Large intestine (tissue), 12 donors: ENCODE measurements at places on chromosomes 2 and 18. TPM values are rescaled to one million over a fixed set of nuclear protein-coding genes. Genes with fewer than 3 reads are reported as not detected.

CYP20A1 gene
- polyA plus RNA-seq, result 16.8 TPM

RBM43 gene
- polyA plus RNA-seq, result 5.0 TPM

GALR1 gene
- 0.51 TPM for polyA plus RNA-seq

RBM44 gene
- 0.49 TPM for polyA plus RNA-seq

NDUFAF7 gene
- 16.9 TPM for polyA plus RNA-seq

TMEM247 gene
- not detected for polyA plus RNA-seq

TEX44 gene
- polyA plus RNA-seq, result not detected

TGFA gene
- polyA plus RNA-seq, result 8.4 TPM

DNA sequence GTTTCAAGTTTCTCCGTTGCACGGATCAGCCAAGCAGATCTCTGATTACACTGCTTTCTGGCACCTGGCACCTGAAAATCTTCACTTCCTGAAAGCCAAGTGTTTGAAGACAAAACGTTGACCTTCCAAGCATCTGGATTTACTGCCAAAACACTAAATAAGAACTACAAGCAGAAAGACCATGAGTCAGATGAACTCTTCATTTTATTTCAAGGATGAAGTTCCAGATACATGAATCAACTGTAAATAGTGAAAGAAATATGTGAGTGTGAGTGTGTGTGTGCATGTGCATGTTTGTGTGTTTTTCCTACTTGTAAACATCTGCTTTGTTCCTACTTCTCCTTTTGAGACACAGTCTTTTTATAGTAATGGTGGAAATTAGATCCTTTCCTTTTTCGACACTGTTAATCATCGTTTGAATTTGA lies 60.0 kb upstream of the DTNA start:
- no peaks in the 10 kb centered on the region for H3K36me3 ChIP-seq
- no peaks in the 10 kb centered on the region for H3K27me3 ChIP-seq
- H3K27ac ChIP-seq, result no peak overlapping the region
- H3K4me3 ChIP-seq, result no peak overlapping the region
- no peak for DNase-seq

DNA sequence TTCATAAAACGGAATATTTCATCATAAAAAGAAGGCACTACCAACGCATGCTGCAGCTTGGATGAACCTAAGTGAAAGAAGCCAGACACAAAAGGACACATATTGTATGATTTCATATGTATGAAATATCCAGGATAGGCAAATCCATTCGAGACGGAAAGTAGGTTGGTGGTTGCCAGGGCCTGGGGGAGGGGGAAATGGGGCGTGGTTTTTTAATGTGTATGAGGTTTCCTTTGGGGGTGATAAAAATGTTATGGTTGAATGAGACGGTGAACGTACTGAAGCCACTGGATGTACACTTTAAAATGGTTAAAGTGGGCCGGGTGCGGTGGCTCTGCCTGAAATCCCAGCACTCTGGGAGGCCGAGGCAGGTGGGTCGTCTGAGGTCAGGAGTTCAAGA lies 20.0 kb upstream of the SPATA3 start:
- no peak for DNase-seq
- no peaks in the 10 kb centered on the region for H3K36me3 ChIP-seq

GRCh38 chr2:84781942-84782716 lies 98.8 kb downstream of the TRABD2A start:
- H3K27me3 ChIP-seq, result no peaks in the 10 kb centered on the region
- peak overlapping the region; percentile 25 for H3K27ac ChIP-seq
- DNase-seq, result peak; percentile 71
- H3K36me3 ChIP-seq, result no peaks in the 10 kb centered on the region

DNA sequence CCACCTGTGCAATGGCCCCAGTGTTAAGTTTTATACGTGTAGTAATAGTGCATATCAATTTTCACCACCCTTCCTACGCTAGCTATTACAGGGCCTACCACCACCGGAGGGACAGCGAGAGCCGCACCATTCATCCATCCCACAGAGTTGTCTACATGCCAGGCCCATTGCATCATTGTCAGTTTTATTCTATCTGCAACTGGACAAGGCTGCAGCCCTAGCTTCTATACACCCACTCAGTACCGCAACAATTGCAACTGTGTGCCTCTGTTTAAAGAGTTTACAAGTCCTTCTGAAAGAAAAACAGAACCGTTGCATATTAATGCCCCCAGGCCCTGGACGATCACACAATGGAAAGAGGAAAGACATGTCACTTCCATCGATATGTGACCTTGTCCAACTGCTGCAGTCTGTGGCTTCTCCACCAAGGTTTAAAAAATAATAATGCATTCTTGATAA lies 58.6 kb downstream of the ZEB2 start:
- no peaks in the 10 kb centered on the region for H3K36me3 ChIP-seq
- peaks cover 52% of the 10 kb centered on the region for H3K27me3 ChIP-seq
- H3K4me3 ChIP-seq, result no peak overlapping the region
- DNase-seq, result no peak

- H3K4me1 ChIP-seq, result peaks cover 25% of the 10 kb centered on the region
- peak; percentile 80 for DNase-seq
- peak overlapping the region; percentile 96 for H3K4me3 ChIP-seq
These were observed 909 bp downstream of the TMEM87B start for GRCh38 chr2:112055730-112056625.

DNA sequence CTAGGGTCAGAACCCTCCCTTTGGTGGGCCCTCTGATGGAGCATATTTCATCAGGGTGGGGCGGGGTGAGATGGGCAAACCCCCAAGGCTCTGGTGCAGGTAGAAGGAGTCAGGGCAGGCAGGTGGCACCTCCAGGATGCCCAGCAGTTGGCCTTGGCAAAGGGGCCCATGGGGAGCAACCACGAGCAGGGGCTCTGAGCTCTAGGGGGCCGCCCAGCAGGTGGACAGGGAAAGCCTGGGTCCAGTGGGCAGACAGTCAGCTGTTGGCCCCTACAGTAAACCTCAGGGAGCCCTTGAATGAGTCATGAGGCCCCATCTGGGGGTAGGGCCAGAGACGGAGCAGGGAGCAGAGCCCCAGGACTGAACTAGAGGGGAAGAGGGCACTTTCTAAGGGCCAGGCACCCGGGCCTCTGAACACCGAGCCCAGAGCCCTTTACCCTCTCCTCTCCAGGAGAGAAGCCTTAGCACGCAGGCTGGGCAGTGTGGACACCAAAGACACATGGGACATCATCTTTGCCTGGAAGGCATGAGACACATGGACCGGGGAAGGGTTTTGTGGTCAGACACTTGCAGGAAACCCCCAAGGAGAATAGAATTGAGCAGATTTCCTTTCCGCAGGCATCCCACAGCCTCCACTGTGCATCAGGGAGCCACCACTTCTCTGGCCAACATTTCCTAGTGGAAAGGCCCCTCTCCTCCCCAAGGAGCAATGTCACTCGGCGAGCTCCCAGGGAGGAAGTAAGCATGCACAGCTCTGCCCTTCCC lies 257.3 kb downstream of the GLI2 start:
- no peak overlapping the region for H3K4me3 ChIP-seq
- peaks cover 5% of the 10 kb centered on the region for H3K36me3 ChIP-seq
- peaks cover 18% of the 10 kb centered on the region for H3K27me3 ChIP-seq
- DNase-seq, result no peak
- H3K4me1 ChIP-seq, result no peaks in the 10 kb centered on the region

- no peak for DNase-seq
- no peaks in the 10 kb centered on the region for H3K27me3 ChIP-seq
- no peaks in the 10 kb centered on the region for H3K36me3 ChIP-seq
- H3K4me1 ChIP-seq, result no peaks in the 10 kb centered on the region
- H3K4me3 ChIP-seq, result no peak overlapping the region
- H3K27ac ChIP-seq, result no peak overlapping the region
These were observed 136.5 kb upstream of the CTDP1 start for GRCh38 chr18:79542876-79543750.

- H3K27ac ChIP-seq, result no peak overlapping the region
- H3K27me3 ChIP-seq, result no peaks in the 10 kb centered on the region
- H3K4me3 ChIP-seq, result no peak overlapping the region
- peaks cover 53% of the 10 kb centered on the region for H3K36me3 ChIP-seq
- H3K4me1 ChIP-seq, result no peaks in the 10 kb centered on the region
- DNase-seq, result no peak
These were observed 38.1 kb downstream of the TMEM87B start for GRCh38 chr2:112093216-112093615.

DNA sequence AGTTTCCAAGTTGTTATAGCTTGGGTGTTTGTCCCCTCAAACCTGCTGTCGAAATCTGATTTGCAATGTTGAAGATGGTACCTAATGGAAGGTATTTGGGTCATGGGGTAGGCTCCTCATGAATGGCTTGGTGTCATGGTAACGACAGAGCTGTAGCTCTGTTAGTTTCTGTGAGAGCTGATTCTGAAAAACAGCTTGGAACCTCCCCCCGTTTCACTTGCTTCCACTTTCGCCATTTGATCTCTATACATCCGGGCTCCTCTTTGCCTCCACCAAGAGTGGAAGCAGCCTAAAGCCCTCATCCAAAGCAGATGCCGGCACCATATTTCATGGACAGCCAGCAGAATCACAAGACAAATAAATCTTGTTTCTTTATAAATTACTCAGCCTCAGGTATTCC lies 1035.1 kb upstream of the SLC39A10 start:
- no peaks in the 10 kb centered on the region for H3K27me3 ChIP-seq
- H3K27ac ChIP-seq, result no peak overlapping the region
- no peak overlapping the region for H3K4me3 ChIP-seq
- H3K4me1 ChIP-seq, result no peaks in the 10 kb centered on the region
- H3K36me3 ChIP-seq, result no peaks in the 10 kb centered on the region
- no peak for DNase-seq

GRCh38 chr18:59484561-59485328 lies 125.7 kb upstream of the LMAN1 start:
- no peaks in the 10 kb centered on the region for H3K27me3 ChIP-seq
- no peak overlapping the region for H3K27ac ChIP-seq
- no peaks in the 10 kb centered on the region for H3K36me3 ChIP-seq
- H3K4me3 ChIP-seq, result no peak overlapping the region

GRCh38 chr2:200695191-200695590 lies 109.4 kb downstream of the AOX1 start:
- no peak overlapping the region for H3K27ac ChIP-seq
- DNase-seq, result no peak
- no peak overlapping the region for H3K4me3 ChIP-seq
- H3K27me3 ChIP-seq, result no peaks in the 10 kb centered on the region
- no peaks in the 10 kb centered on the region for H3K36me3 ChIP-seq

- peaks cover 6% of the 10 kb centered on the region for H3K4me1 ChIP-seq
- H3K27me3 ChIP-seq, result peaks cover 77% of the 10 kb centered on the region
- no peaks in the 10 kb centered on the region for H3K36me3 ChIP-seq
- H3K4me3 ChIP-seq, result no peak overlapping the region
These were observed 6.4 kb downstream of the WNT10A start for GRCh38 chr2:218887079-218887478.

DNA sequence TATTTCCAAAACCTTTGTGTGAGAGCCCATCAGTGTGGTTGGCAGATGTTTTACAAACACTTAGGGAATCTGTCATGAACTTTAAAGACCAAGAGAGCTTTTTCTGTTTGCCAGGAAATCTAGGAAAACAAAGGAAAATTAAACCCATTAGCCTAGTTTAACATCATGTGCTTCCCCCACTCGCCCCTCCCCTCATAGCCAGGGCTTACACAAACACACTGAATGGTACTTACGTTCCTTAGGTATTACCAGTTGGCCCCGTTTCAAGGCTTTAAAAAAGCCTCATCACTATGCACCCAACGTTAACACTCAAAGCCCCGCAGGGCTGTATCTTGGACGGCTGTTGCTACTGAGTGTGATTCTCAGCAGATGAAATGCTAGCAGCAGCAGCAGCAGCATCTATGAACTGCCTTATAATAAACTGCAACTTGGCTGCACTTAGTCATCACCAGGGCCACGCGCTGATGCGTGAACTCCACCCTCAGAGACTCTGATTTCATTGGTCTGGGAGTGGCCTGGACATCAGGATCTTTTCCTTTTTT lies 20.1 kb upstream of the TTC39C start:
- peaks cover 4% of the 10 kb centered on the region for H3K4me1 ChIP-seq
- H3K27me3 ChIP-seq, result no peaks in the 10 kb centered on the region
- no peaks in the 10 kb centered on the region for H3K36me3 ChIP-seq

- no peak overlapping the region for H3K27ac ChIP-seq
- H3K36me3 ChIP-seq, result no peaks in the 10 kb centered on the region
- no peaks in the 10 kb centered on the region for H3K27me3 ChIP-seq
- no peaks in the 10 kb centered on the region for H3K4me1 ChIP-seq
- H3K4me3 ChIP-seq, result no peak overlapping the region
- DNase-seq, result no peak
These were observed 681.6 kb upstream of the KLHL29 start for GRCh38 chr2:22703286-22703920.

DNA sequence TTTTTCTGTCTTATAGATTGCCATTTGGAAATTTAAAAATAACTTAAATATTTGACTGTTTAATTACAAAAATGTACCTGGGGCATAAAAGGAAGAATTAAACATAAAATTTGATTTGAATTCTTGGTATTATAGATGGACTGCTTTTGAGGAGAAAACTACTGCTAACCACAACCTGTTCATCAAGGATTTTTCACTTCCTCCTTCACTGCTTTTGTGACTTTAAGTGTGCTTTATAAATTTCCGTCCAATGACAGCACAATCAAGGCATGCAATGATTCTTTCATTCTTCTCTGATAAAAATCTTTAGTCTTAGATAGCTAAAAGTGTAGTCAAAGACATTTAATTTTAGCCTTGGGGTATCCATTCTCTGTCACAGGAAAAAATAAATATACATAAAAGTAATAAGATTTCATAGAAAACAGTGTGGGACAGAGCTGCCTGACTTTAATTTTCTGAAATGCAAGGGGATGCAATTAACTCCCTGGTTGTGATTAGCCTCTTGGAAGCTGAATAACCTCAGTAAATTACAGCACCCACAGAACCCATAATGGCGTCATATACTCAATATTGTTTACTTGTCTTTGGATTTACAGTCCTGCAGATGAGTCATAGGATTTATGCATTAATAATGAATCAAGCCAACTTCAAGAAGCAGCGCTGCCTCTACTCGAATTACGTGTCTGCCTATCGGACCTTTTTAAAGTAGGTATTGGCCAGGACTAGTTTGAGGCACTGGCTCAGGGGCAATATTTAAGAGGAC lies 587.9 kb downstream of the NRXN1 start:
- H3K27me3 ChIP-seq, result no peaks in the 10 kb centered on the region
- DNase-seq, result no peak
- H3K4me3 ChIP-seq, result no peak overlapping the region
- no peaks in the 10 kb centered on the region for H3K4me1 ChIP-seq
- H3K36me3 ChIP-seq, result no peaks in the 10 kb centered on the region

- peaks cover 5% of the 10 kb centered on the region for H3K36me3 ChIP-seq
- no peaks in the 10 kb centered on the region for H3K4me1 ChIP-seq
- no peak overlapping the region for H3K27ac ChIP-seq
- H3K27me3 ChIP-seq, result no peaks in the 10 kb centered on the region
- H3K4me3 ChIP-seq, result no peak overlapping the region
- DNase-seq, result no peak
These were observed 37.5 kb upstream of the NEB start for GRCh38 chr2:151771599-151772358.
